Femur (tissue), 1 donor: ENCODE measurements at places on chromosomes 16 and 17.
A peak's percentile ranks its signal among the peaks of the same experiment; 100 is the strongest.

DNA sequence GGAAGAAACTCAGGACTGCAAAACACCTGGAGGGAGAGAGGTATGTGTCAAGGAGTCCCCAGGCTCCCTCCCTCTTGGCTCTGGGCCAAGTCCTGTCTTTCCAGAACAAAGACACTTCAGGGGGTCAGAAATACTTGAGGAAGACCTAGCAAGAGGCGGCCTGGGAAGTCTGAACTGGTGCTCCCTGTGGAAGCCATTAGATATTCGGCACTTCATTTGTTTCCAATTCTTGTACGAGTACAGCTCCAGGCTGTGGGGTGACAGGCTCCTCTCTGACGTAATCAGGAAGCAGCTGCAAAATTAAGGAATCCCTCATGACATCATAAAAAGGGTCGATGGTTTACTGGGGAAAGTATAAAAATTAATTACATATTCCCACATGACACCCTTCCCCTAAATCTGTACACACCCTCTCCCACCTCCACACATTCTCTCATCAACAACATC, 108.7 kb downstream of the SMG6 start:
- DNase-seq: peak; percentile 17

- no peak for DNase-seq
These were observed 394.7 kb downstream of the SEC14L1 start for GRCh38 chr17:77535435-77535834.

DNA sequence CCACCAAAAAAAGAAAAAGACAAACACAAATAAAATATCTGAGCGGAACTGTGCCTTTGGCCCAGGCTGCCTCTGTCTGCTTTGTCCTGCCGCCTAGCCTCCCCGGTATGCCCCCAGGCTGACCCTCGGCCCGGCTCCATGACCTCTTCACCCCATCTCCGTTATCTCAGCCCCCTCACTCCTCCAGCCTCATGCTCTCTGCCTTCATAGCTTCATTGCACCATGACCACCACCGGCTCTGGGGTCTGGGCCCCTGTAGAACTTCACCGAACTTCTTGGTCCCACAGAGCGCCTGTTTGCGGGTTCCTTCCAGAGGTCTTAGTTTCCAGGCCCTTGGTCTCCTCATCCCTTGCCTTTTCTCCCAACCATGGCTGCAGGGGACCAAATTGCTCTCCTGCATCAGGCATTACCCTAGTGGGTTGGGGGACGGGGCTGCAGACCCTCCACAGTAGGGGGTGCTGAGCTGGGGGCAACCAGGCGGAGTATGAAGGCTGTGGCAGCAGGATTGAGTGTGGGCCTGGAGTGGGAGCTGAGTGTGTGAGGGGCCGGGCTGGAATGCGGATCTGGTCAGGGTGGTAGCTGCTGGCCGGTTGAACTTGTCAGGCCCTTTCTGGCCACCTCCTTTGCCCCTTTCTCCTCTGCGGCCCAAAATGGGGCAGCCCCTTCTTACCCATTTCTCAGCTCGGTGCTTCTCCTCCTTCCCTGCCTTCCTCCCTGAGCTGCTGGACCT, 6.9 kb downstream of the HIRIP3 start:
- no peak for DNase-seq

DNA sequence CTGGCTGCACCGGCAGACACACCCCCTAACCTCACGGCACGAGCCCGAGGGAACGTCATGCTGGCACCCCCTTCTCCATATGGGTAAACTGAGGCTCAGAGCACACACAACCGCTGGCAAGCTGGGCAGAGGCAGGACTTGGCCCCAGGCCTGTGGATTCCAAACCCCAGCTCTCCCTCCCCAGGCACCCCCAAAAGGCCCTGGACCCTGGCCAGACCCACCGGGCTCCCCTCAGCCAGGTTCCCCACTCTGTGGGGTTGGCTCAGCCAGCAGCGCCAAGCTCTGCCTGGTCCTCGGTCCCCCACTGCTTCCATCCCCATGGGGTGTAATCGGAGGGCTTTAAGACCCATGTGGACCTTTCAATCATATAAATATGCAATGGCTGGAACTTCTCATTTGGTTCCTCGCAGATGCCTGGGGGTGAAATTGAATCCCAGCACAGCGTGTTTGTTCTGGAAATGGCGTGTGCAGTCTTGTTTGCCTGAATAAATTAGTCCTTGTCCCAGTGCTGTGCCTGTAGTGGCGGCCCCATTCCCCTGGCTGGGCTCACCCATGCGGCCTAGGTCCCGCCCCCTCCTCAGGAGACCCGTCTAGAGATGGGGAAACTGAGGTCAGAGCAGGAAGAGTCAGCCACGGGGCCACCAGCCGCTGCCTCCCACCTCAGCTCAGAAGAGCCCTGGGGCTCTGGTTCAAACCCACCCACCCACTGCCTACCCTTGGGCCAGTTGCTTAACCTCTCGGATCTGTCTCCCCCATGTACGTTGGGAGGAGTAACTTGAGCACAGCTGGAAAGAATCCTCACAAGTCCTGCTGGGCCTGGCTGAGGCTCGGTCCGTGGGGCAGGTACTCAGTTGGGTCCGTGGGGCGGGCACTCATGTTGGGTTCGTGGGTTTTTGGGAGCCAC, 57.3 kb downstream of the ZFPM1 start:
- no peak for DNase-seq

GRCh38 chr17:48577330-48577945, 712 bp downstream of the HOXB4 start:
- no peak for DNase-seq
